Stimulated activated CD4-positive, alpha-beta T cell treated with anti-CD3 and anti-CD28 coated beads, Interleukin-2, amount 100 ng/mL, for 48 hours (primary cell): ENCODE measurements at places on chromosomes 6 and 20.

DNA sequence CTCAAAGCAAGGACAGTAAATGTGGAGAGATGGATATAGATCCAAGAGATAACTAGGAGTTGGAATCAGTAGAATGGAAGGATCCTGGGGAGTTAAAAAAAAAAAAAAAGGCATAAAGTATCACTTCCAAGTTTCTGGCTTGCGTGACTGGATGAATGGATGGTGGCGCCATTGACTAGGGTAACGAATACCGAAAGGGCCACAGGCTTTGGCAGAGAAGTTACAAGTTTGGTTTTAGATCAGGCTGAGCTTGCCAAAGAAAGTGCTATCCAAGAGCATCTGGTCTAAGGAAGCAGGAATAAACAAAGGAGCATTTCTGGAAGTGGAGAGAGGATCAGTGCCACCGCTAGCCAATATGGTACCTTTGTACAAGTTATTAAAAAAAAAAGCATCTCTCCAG is 17.5 kb downstream of the L3MBTL1 start:
- DNase-seq: no peak

DNA sequence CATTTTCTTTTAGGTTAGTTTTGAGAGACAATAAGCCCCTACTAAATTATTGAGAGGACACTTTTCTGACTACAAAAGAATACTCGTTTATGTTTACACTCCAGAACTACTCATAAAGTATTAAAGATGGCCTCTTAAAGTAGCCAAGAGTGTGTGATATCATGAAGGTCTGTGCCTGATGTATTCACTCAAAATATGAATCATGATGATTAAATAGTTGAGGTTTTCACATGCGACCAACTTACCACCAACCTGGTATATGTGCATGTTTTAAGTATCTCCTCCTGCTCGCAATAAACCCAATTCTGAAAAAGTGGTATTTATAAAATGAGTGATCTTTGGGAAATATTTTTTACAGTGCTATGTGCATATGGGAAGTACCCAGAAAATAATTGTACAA is 43.9 kb downstream of the IL20RA start:
- DNase-seq: no peak

DNA sequence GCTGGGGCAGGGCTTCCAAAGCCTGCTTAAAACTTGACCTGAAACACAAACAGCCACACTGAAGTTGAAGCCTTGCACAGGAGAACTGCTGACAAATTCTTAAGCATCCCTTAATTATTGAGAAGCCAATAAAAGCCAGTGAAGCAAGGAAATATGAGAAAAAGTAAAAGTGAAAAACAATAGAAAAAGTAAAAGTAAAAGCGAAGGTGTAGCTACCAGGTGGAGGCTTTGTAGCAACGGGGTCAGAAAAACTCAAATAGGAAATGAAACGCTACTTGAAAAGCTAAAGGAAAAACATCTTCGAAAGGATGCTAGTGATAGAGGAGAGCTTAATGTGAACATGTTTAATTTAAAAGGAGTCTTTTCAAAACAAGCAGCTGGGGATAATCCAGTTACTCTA is 97.4 kb downstream of the IRF4 start:
- no peak for DNase-seq

GRCh38 chr6:170209354-170210025 is 81.4 kb downstream of the DLL1 start:
- DNase-seq: no peak

DNA sequence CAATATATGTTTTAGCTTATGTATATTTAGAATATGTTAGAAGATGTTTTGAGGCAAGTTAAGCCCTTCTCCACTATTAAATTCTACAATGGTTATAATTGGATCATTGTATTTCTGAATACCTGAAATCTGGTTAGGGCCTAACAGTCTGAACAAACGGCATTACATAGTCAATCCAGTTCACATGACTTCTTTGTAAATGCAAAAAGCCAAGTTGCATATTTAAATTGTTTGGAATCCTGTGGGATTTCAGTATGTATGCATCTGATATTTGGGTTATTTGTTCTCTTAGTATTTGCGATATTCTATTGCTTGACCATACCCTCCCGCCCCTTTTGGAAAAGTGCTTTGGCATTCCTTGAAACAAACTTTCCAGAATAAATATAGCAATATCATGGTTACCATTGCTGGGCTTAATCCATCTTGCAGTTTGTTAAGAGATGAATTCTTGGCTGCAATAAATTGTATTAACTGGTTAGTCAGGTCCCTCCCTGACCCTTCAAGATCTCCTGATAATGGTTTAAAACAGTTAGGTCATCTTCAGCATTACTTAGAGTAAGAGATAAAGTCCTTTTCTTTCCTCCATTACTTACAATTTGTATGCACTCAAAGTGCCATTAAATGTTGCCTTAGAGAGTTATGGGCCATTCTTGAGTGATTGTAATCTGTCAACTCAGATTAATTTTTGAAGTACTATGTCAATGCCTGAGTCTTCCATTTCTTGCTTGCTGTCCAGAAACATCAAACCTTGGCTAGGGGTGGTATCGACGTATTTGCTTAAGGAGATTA is 36.5 kb downstream of the LRRC1 start:
- no peak for DNase-seq

GRCh38 chr6:32190911-32191677 is 1.1 kb upstream of the PBX2 start:
- DNase-seq: no peak

DNA sequence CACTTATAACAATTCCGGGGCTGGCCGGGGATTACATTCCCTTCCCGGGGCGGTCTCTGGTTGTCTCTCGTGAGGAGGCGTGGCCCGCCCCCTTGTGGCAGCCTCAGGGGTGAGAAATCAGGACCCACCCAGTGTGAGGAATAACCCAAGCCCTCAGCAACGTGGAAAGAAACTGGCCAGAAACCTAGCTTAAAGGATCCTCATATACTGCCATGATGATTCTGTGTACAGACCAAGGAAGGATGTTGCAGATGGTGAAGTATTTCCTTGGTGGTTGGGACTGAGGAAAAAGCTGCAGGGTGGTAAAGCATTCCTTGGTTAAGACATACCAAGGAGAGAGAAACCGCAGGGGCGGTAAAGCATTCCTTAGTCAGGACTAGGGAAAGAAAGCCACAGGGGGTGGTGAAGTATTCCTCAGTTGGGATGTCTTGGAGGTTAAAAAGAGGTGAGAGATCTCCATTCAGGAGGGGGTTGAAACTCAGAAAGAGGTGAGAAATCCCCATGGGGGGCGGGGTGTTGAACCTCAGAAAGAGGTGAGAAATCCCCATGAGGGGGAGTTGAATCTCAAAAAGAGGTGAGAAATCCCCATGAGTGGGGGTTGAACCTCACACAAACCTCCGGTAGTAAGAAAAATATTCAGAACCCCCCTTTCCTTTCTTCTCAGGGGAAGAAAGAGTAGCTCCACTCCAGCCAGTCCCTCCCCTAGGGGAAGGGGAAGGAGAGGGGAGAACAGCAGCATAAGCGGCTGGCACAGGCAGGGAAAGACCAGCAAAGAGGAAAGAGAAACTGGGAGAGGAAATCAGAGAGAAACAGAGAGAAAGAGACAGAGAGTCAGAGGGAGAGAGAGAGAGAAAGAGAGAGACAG is 238.1 kb downstream of the RNGTT start:
- DNase-seq: no peak

- DNase-seq: no peak
Observed at GRCh38 chr6:6582131-6582530, 6.4 kb upstream of the LY86 start.

DNA sequence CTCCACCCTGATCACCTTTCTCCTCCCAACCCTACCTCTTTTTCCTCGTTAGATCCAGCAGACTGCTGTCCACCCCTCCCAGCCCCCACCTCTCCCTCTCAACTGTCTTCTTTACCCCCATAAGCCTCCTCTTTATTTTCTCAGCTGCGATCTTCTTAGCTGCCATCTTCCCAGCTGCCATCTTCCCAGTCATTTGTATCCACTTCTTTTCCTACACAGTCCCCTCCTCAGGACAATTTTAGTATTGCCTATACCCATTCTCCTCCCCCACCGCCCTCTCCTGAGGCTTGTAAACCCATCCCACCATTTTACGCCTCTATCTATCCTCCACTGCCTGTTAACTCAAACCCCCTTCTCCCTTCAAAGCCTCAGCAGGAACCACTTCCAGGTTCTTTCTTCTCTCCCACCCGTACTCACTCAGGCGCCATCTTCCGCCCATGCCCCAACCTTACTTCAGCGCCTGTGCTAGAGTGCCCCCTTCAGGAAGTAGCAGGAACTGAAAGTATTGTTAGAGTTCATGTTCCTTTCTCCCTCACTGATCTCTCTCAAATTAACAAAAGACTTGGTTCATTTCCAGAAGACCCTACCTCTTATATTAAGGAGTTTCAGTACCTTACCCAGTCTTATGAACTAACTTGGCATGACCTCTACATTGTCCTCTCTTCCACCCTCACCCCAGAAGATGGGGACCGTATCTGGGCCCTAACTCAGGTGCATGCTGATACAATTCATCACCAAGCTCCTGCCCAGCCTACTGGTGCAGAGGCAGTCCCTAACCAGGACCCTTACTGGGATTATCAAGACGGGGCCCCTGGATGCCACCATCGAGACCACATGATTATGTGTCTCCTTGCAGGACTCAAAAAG is 236.0 kb downstream of the ADGRG6 start:
- DNase-seq: peak; percentile 9

- no peak for DNase-seq
Observed at GRCh38 chr6:123622780-123623179, 14.0 kb downstream of the TRDN start.

- DNase-seq: no peak
Observed at GRCh38 chr6:64335195-64335594, 699.6 kb downstream of the PHF3 start.

GRCh38 chr6:46815130-46815529 is 21.9 kb downstream of the MEP1A start:
- no peak for DNase-seq

GRCh38 chr20:54681869-54682268 is 206.5 kb downstream of the DOK5 start:
- DNase-seq: no peak

GRCh38 chr6:82144852-82145340 is 102.6 kb downstream of the IBTK start:
- no peak for DNase-seq

DNA sequence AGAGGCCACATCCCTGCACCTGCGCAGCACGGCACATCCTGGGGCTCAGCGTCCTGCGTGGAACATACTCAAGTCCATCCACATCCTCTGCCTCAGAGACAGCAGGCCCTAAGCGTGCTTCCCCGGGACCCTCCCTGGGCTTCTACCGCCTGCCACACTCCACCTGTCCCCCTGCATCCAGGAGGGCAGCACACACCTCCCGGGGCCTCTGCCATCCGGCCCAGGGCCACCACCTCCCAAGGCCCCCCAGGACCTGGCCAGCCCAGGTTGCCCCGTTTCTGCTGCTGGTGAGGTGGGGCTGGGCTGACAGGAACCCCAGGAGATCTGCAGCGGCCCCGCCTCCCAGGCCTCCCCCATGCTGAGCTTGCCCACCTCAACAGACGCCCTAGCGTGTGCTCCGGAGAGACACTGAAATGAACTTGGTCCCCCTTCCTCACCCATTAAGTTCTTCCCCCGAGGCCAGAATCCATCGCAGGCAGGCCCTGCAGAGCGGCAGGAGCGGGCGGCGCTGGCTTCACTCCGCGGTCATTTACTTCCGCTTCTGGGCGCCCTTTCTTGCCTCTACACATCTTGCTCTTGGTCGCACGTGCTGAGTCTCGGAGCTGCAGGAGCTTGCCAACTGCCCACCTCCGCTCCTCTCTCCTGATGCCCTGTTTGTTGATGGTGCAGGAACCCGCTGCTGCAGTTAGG is 235.3 kb downstream of the TAF4 start:
- no peak for DNase-seq

GRCh38 chr6:2503816-2504494 is 246.8 kb downstream of the MYLK4 start:
- DNase-seq: no peak

DNA sequence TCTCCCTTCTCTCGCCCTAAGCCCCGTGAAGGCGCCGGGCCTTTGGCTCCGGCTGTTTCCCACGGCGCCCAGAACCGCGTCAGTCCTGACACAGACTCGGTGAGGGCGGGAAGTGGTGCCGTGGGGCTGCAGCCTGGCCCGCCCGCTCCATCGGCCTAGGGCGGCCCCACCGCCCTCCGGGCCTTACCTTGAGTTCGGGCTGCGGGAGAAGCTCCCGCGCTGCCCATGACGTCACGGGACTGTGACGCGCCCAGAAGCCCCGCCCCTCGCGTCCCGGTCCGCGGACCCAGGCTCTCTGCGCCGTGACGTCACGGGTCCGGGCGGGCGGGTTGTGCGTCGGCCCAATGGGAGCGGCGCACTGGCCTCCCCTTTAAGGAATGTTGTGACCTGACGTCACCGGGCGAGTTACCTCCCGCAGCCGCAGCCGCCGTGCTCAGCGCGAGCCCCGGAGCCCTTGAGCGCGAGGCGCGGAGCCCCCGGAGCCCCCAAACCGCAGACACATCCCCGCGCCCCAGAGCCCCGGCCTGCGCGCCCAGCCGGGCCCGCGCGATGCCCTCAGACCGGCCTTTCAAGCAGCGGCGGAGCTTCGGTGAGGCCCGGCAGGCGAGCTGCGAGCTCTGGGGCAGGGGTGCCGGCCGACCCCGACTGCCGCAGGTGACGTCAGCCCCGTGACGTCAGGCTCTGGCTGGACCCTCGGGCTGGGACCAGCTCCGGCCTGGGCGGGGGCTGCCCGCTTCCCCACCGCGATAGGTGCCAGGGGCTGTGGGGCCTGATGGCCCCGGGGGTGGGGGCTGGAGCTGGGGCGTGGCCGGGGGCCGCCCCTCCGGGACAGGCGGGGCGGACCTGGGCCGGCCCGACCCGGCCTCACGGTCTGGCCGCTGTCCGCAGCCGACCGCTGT is at the start of gene MAP1LC3A:
MAP1LC3A (plus strand) TSS at position 399 of the 899 bp plus-strand sequence; CDS start at position 550, 151 bp downstream.
- peak; percentile 90 for DNase-seq

DNA sequence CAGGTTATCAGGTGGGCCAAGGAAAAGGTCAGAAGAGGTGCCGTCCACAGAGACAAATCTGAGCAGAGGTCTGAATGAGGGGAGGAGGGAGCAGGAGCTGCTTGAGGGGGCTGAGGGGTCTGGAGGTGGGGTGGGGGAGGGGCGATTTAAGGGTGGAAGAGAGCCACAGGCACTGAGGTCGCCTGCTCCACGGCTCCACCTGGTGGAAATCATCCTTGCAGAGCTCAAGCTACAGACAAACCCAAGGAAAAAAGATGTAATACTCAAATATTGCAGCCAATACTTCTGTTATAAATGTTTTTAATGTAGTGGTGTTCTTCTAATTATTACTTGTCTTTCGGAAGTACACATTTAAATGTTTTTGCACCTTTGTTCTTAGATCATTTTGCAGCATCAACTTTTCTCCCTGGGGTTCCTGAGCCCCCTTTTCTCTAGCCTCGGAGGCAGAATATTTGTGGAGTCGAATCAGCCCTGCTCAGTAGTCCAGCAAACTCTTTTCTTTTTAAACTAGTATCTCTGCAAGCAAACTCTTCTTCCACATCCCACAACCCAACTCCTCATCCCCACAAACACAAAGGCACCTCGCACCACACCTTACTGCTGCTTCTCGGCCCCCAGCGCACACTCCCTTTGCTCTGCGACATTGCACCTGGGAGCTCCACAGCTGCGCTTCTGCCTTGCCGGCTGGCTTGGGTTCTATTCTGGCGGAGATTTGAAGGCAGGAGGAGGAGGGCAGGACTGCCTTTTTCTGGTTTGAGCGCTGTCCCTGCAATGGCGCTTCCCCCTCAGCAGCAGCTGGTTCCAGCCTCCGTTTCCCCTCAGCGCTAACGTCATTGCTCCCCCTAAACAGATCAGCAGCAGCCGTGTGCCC is 51.0 kb upstream of the TFAP2A start:
- DNase-seq: no peak

GRCh38 chr6:141415896-141416295 is 716.8 kb upstream of the GJE1 start:
- DNase-seq: no peak

GRCh38 chr6:39428816-39429215 is 106.3 kb upstream of the KCNK16 start:
- no peak for DNase-seq

- DNase-seq: no peak
Observed at GRCh38 chr6:72940265-72940664, 285.0 kb downstream of the KHDC1L start.
